Stimulated activated CD8-positive, alpha-beta memory T cell treated with anti-CD3 and anti-CD28 coated beads, Interleukin-7, amount 100 ng/mL, for 1 hour (primary cell): ENCODE measurements at places on chromosomes 7 and 10.

GRCh38 chr10:115604627-115605026, 511.5 kb downstream of the ATRNL1 start:
- DNase-seq, result no peak

- no peak for DNase-seq
Observed at GRCh38 chr10:82668221-82668895, 793.4 kb downstream of the NRG3 start.

DNA sequence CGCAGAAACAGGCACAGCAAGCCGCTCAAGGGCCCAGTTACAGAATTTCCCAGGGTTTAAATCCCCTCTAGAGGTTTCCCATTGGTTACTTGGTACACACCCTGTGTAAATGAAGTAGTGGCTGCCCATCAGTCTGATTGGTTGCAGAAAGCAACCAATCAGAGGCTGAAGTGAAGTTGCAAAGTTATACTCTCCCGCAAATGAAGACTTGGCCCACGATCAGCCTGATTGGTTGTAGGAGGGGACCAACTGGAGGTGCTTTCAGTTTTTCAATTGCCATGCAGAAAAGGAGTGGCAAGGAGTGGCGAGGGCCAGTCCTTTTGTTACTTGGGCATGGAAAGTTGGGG, 909.2 kb upstream of the AUTS2 start:
- DNase-seq, result no peak

- DNase-seq, result no peak
Observed at GRCh38 chr7:7662527-7662926, 22.0 kb downstream of the UMAD1 start.

DNA sequence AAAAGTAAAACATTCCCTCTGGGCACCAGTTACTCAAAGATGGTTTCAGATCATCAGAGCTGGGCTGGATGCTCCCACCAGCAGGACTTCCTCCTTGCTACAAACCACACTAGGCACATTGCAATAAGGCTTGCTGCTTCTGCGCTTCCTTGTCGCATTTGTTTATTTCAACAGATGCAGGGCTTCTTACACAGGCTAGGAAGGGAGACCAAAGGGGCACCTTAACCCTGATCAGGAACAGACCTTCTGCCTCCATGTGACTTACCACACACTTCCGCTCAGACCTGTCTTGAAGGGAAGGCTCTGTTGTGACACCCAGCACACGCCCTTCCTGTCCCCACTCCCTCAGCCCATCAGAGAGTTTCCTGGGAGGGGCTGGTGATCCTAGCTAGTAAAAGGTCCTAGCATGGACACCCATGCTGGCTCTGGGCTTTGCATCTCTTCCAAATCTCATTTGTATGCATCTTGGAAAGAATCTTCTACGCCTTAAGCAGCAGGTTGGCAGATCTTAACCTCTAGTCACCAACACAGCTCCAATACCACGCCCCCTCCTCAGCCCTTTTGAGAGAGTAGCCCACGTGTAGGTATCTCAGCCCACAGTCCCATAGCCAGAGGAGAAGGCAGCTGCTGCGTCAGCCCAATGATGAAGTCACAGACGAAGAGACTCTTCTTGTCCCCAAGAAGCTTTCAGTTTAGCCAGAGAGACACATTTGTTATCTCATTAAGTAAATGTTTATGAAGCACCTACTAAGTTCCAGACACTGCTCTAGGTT, 47.1 kb upstream of the SVIL start:
- DNase-seq, result peak; percentile 11

- DNase-seq, result no peak
Observed at GRCh38 chr10:61124756-61125530, 181.0 kb upstream of the RHOBTB1 start.

- no peak for DNase-seq
Observed at GRCh38 chr7:115844857-115845256, 185.7 kb downstream of the TFEC start.

- DNase-seq, result peak; percentile 23
Observed at GRCh38 chr10:132654708-132655661, 117.4 kb downstream of the INPP5A start.

DNA sequence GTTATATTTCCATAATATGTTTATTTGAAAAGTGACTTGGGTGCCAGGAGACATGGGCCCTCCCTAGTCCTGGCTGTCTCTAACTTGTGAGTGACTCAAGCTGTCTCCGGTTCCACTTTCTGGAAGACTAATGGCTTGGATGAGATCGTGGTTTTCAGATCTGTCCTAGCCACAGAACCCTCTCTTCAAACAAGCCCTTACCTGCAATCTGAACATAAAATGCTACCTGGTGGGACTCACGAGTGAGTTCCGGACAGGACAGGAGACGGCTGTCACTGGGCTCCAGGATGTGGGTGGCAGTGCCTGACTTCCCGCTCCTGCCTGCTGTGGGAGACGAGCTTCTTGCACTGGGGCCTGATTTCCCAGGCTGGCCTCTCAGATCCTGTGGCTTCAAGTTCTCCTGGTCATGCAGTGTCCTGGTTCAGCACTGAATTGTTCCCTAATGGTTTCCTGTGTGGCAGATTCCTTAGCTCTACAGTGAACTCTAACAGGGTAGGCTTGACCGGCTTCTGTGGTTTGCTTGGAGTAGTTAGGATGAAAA, 26.0 kb upstream of the PFKFB3 start:
- DNase-seq, result no peak

- DNase-seq, result no peak
Observed at GRCh38 chr7:39300276-39300675, 265.9 kb upstream of the YAE1 start.

DNA sequence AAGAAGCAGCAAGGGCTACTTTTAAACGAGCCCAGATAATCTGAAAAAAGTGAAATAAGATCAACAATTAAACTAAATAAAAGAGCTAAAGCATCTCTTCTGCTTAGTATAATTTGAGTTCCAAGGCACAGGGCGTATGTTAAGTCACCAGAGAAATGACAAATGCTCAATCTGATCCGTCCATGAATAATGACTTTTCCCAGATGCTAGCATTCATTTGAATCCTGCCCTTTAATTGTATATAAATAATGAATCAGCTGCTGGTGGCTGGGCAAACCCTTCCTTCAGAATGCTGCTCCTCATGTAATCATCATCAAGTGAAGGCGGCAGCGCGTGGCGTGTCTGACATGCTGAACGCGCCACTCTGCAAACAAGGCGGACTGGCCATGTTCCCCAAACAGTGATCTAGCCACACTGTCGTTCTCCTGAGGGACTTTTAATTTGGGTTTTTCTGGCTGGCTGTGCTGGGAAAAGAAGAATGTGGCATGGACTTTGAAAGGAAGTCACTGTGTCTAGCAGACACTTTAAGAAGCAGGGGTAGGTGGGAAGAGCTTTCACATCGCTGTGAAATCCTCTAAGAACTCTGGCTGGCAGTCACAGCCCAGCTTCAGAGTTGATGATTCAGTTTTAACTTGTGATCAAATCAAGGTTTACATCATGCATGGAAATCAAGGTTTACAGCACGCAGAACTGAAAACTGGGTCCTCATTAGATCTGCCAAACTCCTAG, 70.7 kb downstream of the BEND7 start:
- no peak for DNase-seq

DNA sequence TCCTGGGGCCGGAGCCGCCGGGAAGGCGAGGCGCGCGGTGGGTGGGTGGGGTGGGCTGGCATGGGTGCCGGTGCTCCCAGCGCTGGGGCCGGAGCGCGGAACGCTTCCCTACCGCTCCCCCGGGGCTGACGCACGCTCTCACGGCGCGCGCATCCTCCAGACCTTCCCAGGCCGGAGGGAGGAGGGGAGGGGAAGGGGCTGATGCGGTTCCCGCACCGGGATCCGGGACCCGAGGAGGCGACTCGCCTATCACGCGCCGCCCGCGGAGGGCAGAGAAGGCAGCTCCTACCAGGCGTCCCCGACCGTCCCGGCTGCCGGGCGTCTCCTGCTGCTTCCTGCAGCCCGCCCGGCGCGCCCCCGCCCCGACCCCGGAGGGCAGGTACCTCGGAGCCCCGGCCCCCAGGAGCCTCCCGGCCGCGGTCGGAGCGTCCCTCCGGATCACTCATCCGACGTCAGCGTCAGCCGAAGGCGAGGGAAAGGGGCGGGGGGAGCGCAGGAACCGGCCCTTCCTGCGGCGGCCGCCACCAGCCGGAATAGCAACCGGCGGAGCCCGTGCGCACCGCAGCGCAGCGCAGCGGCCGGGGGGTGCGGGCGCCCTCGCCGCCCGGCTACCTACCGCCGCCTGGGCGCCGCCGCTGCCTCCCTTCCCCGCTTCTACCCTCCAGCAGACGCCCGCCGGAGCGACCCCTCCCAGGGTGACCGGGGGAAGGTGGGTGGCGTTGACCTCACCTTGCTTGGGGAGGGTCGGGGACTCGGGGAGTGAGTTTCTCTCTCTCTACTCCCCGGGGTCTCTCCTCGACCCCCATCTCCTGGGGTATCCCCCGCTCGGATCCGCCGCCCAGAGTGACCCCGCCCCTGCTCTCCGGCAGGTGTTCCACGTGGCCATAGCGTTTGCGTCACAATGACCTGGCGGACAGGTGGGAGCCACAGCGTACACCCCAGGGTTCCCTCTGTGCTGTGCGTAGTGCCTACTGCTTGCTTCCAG, at the start of gene ICA1:
ICA1 (minus strand) TSS at position 457 of the 985 bp plus-strand sequence. CDS start 26,241 bp downstream, outside the sequence.
- DNase-seq, result no peak

DNA sequence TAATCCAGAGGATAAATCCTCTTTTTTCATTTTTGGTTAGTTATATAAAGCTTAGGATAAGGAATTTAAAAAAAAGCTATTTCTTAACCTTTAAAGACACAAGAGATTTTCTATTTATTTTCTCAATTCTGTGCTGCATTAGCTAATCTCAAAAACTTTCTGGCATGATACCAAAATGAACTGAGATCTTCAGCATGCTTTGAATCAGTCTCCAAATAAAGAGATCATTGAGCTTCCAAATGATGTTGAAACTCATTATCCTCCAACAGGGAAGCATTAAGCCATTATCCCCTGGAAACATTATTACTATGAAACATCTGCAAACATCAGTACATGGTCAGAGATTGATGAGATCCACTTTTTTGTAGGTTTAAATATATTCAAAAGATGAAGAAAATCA, 350.3 kb upstream of the TEX47 start:
- no peak for DNase-seq

DNA sequence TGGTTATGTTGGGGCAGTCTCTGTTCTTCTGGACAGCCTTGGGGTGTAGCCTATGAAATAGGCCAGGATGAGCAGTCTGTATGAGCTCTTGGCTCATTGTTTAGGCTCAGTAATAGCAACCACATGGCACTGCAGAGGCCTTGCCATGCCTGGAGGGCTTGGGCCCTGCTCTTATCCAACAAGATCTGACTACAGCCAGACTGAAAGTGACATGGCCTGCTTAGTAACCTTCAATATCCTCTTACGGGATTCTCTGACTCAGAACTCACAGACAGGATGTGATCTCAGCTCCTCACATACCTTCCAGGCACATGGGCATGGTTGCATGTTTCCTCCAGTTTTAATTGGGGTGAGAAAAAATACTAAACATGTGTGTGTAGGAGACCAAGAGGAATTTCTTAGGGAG, 289.3 kb downstream of the PTEN start:
- no peak for DNase-seq

GRCh38 chr10:44939691-44940401, 19.8 kb upstream of the RASSF4 start:
- DNase-seq, result no peak

- no peak for DNase-seq
Observed at GRCh38 chr10:100693821-100694220, 51.6 kb upstream of the PAX2 start.

DNA sequence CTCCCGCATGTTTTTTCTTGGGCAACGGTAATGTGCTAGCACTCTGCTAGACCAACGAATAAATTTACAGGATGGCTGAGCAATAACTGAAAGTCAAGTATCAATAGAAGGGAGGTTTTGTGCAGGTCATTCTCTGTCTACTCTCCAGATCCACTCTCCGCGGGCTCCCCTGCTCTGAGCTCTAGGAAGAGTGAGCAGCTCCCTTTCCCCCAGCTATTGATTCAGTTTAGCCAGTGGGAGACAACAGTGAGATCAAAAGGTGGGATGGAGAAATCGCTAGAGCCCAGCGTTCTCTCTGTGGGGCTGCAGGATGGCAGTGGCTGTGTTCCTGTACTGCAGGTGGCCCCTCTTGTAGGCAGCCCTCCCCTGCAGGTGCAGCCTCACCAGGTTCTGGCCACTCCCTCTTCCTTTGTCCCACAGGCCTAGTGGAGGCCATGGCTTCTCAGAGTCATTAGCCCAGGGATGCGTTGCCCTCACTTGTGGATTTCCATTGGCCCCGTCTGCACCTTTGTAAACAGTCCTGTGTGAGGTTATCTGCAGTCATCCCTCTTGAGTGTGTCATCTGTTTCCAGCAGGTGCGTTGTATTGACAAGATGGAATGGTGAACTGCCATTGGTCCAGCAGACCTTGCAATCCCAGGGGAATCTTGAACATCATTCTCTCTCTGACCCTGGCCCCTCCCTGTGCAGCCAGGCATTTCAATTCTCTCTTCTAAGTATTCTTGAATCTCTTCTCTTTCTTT, 11.1 kb downstream of the MSRB2 start:
- no peak for DNase-seq

GRCh38 chr7:112162142-112162766, 43.9 kb downstream of the DOCK4 start:
- no peak for DNase-seq
